ENCODE measurements at places on chromosomes 7 and 10.

DNA sequence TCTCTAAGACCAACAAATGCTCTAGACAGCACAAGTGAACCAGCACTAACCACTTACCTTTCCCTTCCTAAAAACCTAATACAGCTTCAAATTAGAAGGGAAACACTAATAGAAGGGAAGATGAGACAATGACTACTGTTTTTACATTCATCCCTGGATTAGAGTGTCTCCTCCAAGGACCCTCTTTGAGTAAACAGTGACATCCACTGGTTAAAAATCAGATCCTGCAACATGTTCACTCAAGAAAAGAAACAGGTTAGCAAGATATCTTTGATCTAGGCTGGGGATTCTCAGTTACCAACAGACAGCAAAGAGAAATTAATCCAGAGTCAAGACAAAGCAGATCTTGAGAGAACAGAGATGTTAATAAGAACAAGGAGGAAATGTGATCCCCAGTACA, 177.7 kb upstream of the GHITM start:
- DNase-seq: no peak

GRCh38 chr7:139725077-139725476, 52.7 kb downstream of the HIPK2 start:
- DNase-seq: peak; percentile 70

- no peak for DNase-seq
These were observed 24.9 kb downstream of the CYP17A1 start for GRCh38 chr10:102812231-102812876.

DNA sequence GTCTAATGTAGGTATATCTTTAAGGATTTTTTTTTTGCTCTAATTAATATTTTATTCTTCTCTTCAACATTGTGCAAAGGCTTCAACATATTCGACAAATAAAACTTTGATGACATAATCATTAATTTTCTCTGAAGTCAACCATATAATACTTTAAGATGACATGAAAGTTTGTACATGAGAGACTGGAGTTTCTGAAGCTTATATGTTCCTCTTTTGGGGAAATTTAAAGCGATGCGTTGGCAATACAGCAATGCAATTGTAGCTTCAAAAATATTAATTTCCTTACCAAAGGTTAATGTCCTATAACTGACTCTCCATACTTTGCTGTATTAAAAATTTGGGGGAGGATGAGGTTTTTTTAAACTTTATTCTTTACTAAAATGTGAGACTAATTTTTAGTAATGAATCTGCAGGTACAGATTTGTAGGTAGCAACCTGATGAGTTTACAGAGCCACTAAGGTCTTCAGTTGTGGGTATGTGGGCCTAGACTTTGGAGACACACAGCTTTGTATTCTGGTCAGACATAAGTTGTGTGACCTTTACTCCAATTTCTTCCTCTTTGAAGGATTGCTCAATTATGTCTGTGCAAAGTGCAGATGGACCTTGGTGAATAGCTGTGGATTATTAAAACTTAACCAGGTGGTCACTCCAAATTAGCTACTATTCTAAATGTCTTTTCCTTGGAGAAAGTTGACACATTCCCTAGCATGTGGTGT, 18.0 kb upstream of the LIPA start:
- no peak for DNase-seq

- no peak for DNase-seq
These were observed 27.7 kb downstream of the CPXM2 start for GRCh38 chr10:123863721-123864482.

GRCh38 chr7:45985902-45986301, 64.8 kb upstream of the IGFBP3 start:
- DNase-seq: peak; percentile 52

- DNase-seq: no peak
These were observed 83.6 kb upstream of the CHCHD3 start for GRCh38 chr7:133165529-133165928.
